ENCODE measurements at places on chromosomes 11 and 22.

GRCh38 chr22:28658448-28658847 is 21.2 kb downstream of the TTC28 start:
- DNase-seq = no peak

GRCh38 chr11:134346101-134346975 is 14.6 kb downstream of the GLB1L2 start:
- DNase-seq = peak; percentile 45

- no peak for DNase-seq
These were observed 32.1 kb upstream of the TPBGL start for GRCh38 chr11:75208446-75208845.

DNA sequence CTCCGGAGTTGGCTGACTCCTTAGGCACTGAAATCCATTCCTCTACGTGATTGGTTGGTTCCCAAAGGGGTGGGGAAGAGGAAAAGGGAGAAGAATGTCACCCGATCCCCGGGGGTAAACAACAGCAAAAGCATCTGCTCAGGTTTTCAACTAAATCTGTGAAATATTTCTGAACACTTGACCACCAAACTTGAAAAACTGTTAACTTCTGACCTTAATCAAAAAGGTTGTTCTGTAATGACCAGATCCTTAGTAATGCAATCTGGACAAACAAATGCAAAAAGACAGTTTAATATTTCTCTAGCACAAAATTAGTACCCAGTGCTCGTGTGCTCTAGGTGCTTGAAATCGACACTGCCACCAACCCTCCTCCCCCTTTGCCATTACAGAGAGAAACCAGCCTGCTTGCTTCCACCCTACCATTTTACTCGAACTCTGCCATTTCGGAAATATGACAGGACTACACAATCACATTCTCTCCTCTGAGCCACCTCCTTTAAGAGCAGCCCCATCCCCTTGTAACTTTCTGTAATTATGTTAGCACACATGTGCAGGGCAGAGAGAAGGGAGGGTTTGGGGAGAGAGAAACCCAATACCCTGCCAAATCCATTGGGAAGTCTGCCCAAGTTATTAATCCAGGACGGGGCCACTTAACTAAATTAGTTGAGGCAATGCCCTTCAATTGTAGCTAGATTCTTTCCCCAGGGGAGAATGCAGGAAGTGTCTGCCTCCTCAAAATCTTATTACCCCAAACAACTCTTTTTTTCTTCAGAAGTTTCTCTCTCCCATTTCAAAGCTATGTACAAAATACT is 113.8 kb downstream of the RBFOX2 start:
- DNase-seq = no peak

GRCh38 chr11:93570759-93571413 is 27.7 kb upstream of the SMCO4 start:
- DNase-seq = no peak

DNA sequence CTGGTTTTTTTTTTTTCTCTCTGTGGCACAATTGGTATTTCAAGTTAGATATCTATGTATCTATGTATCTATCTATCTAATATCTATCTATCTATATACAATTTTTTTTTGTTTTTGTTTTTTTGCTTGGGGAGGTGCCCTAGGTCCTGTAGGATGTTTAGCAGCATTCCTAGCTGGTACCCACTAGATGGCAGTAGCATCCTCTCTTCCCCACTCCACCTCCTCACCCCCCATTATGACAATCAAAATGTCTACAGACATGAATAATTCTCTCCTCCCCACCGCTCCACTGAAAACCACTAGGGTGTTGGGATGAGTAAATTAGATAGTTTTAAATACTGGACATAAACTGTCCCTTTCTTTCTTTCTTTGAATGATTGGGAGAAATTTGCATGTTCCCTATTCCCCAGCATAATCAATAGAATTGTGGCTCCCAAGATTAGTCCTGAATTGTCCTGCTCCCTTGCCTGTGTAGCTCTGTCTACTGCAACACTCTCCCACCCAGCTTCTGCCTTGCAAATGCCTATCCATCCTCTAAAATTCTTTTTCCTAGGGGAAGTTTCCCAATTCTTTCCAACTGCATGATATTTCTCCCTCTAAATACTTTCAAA is 1152.4 kb downstream of the LRRC4C start:
- no peak for DNase-seq

GRCh38 chr11:121318848-121319834 is 26.6 kb downstream of the SC5D start:
- peak; percentile 70 for DNase-seq

DNA sequence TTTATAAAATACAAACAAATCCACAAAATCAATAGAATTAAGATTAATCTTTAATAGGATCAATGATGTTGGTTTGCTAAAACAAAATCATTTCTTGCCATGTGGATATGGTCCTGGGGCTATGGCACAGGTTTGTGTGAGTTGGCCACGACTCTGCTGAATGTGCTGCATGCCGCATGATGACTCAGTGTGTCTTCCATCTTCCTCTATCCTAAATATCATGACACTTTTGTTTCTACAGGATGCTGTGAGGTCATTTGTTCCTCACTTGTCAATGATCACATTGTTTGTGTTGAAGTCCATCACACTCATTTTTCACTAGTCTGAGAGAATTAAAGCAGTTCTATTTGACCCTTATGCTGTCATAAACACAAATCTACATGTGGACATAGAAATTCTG is 167.2 kb upstream of the ZBED5 start:
- no peak for DNase-seq

DNA sequence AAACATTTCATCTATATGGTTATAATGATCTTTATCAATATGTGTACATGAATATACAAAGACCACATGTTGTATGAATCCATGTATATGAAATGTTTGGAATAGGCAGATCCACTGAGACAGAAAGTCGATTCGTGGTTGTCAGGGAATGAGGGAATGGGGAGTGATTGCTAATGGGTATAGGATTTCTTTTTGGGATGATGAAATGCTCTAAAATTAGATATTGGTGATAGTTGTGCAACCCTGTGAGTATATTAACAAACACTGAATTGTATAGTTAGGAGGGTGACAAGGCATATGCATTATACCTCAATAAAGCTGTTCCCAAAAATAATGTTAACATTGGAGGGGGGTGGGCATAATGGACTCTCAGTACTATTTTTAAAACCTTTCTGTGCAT is 5.0 kb upstream of the PTPMT1 start:
- no peak for DNase-seq

GRCh38 chr22:29004647-29005371 is 56.8 kb downstream of the C22orf31 start:
- DNase-seq = no peak

GRCh38 chr11:30310623-30311022 is 12.3 kb upstream of the ARL14EP start:
- DNase-seq = no peak

GRCh38 chr22:38901111-38901641 is 29.2 kb upstream of the CBX6 start:
- DNase-seq = no peak

GRCh38 chr22:35506259-35506570 is 34.4 kb upstream of the RASD2 start:
- DNase-seq = no peak

DNA sequence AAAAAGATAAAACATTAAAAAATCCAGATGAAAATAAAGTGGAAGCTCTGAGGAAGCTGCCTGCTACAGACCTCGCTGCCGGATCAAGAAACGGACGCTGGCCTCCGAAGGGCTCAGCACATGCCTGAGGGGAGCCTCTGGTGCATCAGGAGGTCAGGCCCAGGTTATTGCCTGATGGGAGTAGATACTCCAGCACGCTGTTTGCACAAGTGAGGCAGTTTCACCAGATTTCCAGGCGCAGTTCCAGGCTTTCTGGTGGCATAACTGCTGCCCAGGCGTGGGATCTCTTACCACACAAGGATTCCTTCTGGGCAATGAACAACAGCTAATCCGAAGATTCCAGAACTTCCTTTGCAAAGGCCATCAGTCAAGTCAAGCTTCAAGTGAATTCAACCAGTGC is 154.2 kb downstream of the MPPED1 start:
- DNase-seq = no peak

DNA sequence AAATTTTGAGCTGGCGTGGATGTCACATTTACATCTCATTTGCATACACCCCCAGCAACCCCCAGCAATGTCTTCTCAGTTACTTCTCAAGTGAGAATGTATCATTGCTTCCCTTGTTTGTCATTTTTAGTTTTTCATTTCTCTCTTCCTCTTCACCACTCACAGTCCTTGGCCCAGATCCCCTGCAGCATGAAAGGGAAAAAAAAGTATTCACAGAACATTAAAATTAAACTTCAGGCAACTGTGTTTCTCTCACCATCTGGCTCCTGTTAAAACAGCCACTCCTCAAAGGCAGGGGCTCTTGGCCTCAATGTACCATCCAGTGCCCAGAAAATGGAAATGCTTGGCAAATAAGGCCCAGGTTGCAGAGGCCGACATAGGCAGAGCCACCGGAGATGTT is 126.8 kb downstream of the CTNND1 start:
- DNase-seq = no peak

Measured in CD8-positive, alpha-beta T cell (primary cell).